ENCODE measurements at places on chromosomes 1 and 21.

DNA sequence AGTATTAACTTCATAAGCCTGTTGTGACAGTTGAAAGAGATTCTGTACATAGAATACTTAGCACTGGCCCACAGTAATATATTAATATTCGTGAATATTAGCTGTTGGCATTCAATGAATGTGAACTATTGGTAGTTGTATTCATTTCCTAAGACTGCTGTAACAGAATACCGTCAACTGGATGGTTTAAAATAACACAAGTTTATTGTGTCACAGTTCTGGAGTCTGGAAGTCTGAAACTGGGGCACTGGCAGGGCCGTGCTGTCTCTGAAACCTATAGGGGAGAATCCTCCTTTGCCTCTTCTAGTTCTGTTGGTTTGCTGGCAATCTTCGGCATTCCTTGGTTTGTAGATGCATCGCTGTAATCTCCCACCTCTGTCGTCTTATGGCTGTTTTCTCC lies 47.5 kb downstream of the OLFML3 start:
- DNase-seq: no peak

DNA sequence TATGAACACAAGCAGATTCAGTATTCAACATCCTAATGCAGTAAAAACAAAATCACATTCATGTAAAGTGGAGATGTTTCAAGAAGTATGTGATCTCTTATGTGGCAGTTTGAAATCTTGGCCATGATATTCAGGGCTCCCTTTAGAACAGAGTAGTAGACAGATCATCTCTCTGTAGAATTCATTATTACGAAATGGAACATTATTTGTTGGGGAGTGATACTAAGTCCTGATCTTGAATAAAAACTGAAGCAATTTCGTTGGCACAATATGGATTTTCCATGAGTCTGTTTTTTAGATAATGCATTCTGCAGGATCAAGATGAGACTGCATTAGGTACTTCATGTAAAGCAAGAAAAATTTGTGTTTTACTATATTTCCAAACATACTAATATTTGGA lies 264.4 kb upstream of the NRIP1 start:
- DNase-seq: no peak

DNA sequence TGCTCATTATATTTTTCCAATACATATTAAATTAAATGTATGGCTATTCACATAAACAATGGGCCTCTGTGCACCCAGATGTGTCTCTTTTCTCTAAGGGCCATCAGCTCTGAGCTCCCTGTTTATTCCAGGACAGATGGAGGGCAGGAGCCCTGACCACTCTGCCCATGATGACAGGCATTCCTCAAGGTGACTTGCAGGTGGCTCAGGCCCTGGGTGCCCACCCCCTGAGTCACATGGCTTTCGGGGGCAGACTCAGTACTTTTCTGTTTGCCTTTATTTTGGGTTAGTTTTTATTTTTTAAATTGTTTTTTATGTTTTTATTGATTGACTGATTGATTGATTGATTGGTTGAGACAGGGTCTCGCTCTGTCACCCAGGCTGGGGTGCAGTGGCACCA lies 6.4 kb upstream of the LRP8 start:
- no peak for DNase-seq

- DNase-seq: no peak
Measured at GRCh38 chr21:32979598-32980268, 46.0 kb upstream of the OLIG2 start.

DNA sequence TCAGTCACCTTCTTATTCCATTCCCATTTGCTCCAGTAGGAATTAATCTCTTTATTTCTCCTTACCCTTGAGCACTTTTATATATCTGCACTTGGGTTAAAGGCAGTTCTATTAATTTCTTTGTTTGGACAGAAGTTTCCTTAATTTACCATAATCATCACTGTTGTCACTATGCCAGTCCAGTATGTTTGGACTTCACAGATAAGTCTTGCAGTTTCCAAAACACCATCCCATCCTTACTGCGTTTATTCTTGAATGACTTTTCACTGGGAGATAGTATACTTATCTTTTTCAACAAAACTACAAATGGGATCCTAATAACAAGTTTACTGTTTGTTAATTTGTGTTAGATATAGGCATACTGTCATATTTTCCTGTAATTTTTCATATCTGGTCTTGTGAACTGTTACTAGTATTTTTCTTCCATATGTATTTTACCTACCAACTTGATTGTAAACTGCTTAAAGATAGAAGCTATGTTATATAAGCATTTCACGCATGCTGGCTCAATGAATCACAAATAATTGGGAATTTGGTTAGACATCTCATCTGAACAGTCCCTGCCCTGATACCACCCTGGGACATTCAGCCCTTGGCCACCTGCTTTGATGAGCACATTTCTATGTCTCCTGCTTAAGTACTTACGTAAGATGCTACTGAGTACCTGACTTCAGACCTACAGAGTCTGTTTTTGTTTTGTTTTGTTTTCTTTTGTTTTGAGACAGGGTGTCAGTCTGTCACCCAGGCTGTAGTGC lies 78.2 kb downstream of the OLFML2B start:
- DNase-seq: no peak

DNA sequence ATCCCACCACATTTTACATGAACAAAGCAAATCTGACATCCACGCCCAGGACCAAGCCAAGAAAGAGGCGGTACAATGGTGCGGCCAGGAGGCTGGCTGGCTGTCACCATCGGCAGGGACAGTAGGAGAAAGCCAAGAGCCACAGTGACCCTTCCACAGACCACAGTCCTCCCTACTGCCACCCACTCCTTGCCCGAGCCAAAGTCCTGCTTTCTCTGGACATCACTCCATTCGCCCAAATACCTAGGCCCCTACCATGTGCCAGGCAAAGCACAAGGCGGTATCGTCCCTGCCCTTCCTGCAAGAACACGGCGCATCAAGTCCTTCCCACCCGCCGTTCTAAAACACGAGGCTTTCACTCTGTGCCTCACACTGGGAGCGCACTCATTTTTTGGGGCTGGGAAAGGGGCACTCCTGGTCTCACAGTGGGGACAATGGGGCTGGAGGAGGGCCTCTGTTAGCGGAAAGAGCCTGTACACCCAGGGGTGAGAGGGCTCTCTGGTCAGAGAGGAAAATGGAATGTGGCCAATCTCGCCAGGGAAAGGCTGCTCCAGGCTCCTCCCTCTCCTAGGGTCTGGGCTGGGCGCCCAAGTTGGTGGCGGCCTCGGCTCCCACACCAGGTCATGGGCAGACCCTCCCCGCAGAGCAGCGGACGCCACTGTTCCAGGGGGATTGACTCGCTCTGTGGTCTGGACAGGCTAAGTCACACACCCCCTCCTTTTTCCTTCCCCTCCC lies 26.5 kb downstream of the SSBP3 start:
- no peak for DNase-seq

GRCh38 chr1:14065486-14065885 lies 365.5 kb downstream of the PRDM2 start:
- DNase-seq: no peak

GRCh38 chr1:156815307-156815826 lies 1.3 kb downstream of the SH2D2A start:
- DNase-seq: no peak

Measured in activated T-helper 9 cell treated with anti-CD3 and anti-CD28 coated beads, Interleukin-2, amount 50 U/mL, for 16 hours (primary cell).